ENCODE measurements at places on chromosomes 2 and 18. TPM values are rescaled to one million over a fixed set of nuclear protein-coding genes. Genes with fewer than 3 reads are reported as not detected.
A peak's percentile ranks its signal among the peaks of the same experiment; 100 is the strongest.

DNA sequence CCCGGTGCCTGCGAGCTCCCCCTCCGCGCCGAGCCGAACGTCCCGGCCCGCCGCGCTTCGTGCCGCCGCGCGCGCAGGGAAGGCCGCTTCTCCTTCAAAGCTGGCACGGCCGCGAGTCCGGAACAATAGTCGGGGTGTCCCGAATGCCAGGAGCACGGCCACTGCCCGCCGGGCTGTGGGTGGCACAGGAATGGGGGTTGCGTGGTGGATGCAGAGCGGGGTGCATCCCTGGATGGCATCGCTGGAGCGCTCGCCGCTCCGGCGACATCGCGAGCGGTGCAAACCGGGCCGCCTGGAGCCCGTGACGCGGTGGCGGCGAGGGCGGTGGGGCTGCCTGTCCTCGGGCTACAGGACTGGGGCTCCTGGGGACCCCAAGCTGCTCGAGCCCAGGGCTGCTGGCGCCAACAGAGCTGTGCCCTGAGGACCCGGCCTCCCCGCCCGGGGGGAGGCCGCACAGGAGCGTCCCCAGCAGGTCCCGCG lies 1.1 kb upstream of the SATB2 start:
- DNase-seq, result no peak

- peak; percentile 75 for DNase-seq
These were observed 140.5 kb downstream of the TPGS2 start for GRCh38 chr18:36688020-36688965.

DNA sequence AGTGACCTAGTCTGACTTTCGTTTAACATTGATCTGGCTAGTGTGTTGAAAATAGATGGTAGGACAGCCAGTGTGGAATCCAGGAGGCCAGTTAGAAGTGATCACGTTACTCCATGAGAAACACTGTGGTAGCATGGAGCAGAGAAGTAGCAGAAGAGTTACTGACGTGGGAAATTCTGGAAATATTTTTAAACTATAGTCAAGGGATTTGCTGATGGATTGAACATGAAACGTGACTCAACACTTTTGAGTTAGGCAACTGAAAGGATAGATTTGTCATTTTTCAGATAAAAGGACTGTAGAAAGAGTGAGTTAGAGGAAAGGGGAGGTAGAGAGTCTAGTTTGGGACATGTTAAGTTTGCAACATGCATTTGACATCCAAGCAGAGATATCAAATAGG lies 130.4 kb downstream of the IRS1 start:
- DNase-seq, result no peak

DNA sequence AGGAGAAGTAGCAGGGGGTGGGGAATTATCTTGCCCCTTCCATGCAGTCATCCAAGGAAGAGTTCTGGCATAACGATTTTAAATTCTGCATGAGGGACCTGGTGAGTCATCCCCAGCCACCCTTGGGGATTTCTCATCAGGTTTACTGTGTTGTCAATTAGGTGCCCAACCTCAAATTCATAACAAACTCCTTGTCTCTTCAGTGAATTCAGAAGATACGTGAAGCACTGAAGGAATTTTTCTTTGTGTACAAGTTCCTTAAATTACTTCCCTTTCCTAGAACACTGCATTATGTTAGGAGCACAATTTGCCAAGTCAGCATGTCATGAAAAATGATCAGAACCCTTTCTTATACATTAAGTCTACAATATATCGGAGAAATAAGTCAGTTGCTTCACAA lies 70.8 kb upstream of the NOSTRIN start:
- peak; percentile 40 for DNase-seq

GRCh38 chr2:159798376-159798725 lies 343 bp upstream of the CD302 start:
- DNase-seq, result no peak

- peak; percentile 92 for DNase-seq
These were observed 751 bp upstream of the NMI start for GRCh38 chr2:151289972-151290866.

The B3GNT7 gene
- total RNA-seq, result not detected
